ENCODE measurements at places on chromosomes 11 and 22.
A peak's percentile ranks its signal among the peaks of the same experiment; 100 is the strongest.

DNA sequence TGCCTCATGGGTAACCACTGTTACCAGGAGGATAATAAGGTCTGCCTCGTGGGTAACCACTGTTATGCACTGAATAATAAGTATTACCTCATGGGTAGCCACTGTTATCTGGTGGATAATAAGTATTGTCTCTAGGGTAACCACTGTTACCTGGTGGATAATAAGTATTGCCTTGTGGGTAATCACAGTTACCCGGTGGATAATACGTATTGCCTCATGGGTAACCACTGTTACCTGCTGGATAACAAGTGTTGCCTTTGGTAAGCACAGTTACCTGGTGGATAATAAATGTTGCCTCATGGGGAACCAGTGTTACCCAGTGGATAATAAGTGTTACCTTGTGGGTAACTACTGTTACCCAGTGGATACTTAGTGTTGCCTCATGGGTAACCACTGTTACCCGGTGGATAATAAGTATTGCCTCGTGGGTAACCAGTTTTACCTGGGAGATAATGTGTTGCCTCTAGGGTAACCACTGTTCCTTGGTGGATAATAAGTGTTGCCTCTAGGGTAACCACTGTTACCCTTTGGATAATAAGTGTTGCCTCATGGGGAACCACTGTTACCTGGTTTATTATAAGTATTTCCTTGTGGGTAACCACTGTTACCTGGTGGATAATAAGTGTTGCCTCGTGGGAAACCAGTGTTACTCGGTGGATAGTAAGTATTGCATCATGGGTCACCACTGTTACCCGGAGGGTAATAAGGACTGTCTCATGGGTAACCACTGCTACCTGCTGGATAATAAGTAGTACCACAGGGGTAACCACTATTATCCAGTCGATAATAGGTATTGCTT lies 10.6 kb upstream of the NXPE4 start:
- DNase-seq = no peak

- DNase-seq = no peak
Observed at GRCh38 chr11:114060392-114061047, 1.0 kb downstream of the ZBTB16 start.

DNA sequence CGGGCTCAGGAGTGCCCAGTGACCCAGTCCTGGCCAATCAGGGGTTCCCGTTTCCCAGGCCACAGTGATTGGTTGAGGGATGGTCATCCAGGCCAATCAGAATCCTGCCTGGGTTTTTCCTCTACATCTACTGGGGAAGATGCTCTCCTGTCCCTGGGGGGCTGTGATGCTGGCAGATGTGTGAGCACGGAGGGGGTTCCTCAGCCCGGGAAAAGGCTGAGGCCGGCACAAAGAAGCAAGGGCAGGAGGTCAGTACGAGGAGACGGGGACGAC lies 171.2 kb downstream of the CTTN start:
- no peak for DNase-seq

GRCh38 chr11:75508051-75508561 lies 17.6 kb downstream of the GDPD5 start:
- no peak for DNase-seq

GRCh38 chr22:40808018-40808841 lies 10.9 kb downstream of the SLC25A17 start:
- no peak for DNase-seq

DNA sequence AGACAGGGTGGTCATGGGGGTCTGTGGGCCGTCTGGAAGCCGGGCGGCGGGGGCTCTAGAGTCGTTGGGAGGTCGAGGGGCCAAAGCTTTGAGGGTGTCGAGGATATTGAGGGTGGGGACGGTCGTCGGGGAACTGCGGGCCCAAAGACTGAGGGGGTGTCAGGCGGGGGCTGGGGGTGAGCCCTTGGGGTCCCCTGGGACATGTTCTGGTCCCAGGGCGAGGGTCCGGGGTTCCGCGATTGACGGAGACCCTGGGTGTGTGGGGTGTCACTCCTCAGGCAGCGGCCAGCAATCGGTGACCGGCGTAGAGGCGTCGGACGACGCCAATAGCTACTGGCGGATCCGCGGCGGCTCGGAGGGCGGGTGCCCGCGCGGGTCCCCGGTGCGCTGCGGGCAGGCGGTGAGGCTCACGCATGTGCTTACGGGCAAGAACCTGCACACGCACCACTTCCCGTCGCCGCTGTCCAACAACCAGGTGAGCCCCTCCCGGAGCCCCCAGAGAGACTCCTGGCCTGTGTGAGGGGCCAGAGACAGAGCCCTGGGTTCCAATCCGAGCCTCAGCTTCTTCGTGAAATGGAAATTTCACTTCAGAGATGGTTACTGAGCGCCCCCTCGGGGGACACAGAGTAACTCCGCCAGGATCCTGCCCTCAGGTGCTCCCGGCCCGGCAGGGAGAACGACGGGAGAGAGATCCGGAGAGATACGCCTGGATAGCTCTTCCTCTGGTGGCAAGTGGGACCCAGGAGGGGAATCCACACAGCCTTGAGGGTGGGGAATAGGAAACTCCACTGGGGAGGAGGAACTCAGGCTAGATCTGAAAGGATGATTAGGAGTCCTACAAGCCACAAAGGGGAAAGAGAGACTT lies 714 bp downstream of the SDF2L1 start:
- peak; percentile 57 for DNase-seq

All from NCI-H1694 (cell line).